ENCODE measurements at places on chromosomes 3 and 15.

GRCh38 chr15:42171122-42171521 is 14.7 kb upstream of the PLA2G4F start:
- no peak for DNase-seq

GRCh38 chr15:38876621-38877020 is 312.0 kb upstream of the RASGRP1 start:
- DNase-seq = no peak

GRCh38 chr3:23811919-23812318 is 6.2 kb downstream of the UBE2E1 start:
- DNase-seq = no peak

DNA sequence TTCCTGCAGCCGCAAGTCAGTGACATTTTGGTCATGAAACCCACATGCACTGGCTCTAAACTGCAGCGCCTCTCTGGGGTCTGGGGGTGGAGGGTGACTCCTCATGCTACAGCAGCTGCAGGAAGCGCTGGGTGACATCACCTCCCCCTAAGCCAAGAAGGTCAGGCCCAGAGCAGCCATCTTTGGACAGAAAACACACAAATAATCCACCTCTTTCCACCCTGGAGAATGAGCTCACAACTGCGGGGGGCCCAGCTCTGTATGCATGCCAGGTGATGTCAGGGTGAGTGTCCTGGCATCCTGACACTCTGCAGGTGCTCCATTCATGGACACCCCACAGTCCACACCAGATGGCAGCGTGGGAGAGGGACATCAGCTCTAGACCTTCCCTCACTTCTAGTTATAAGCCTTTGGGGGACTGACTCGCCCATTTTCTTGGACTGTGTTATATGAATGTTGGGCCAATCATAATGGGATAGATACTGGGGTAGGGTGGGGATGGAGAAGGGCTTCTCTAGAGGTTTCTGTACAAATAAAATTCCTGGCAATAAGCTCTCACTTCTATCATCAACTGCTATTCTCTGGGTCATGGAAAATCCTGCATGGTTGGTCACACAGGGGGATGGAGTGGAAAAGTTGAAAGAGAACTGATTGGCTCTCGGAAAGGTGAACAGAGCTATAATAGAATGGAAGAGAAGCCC is 70.7 kb upstream of the THBS1 start:
- no peak for DNase-seq

DNA sequence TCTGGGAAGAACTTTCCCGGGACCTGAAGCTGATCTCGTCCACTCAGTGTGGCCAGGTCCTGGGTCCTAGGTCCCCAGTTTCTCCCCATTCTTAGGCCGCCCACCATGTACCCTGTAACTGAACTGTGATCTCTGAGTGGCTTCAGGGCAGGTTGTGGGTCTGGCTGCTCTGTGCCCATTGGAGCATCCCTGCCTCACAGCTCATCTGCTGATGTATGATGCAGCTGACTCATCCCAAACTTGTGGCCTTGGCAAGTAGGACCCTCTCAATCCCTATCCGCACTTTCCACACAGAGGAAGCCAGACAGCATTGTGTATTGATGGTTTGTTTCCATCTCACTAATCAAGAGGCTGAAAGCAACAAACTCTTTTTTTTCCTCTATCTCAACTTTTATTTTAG is 69.1 kb upstream of the XCR1 start:
- no peak for DNase-seq

GRCh38 chr3:46778101-46778500 is 60.4 kb upstream of the PRSS50 start:
- no peak for DNase-seq

GRCh38 chr3:63228677-63229076 is 49.4 kb upstream of the SYNPR start:
- DNase-seq = peak; percentile 46

DNA sequence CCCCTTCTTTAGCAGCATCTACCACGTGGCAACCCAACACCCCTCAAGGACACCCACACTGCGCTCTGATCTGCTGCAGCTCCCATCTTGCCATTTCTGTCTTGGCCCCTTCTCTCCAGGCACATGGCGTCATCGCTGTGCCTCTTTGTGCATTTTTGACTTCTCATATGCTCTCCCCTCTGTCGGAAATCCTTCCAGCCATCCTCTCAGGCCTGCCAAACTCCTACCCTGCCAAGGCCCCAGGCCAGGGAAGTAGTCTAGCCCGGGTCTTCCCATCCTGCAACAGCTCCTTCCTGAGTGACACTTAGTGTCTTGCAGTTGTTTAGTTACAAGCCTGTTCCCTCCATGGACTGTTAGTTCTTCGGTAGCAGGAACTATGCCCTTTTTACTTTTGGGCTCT is 34.0 kb upstream of the CTXND1 start:
- DNase-seq = no peak

GRCh38 chr3:37819591-37819990 is 42.1 kb upstream of the CTDSPL start:
- no peak for DNase-seq

DNA sequence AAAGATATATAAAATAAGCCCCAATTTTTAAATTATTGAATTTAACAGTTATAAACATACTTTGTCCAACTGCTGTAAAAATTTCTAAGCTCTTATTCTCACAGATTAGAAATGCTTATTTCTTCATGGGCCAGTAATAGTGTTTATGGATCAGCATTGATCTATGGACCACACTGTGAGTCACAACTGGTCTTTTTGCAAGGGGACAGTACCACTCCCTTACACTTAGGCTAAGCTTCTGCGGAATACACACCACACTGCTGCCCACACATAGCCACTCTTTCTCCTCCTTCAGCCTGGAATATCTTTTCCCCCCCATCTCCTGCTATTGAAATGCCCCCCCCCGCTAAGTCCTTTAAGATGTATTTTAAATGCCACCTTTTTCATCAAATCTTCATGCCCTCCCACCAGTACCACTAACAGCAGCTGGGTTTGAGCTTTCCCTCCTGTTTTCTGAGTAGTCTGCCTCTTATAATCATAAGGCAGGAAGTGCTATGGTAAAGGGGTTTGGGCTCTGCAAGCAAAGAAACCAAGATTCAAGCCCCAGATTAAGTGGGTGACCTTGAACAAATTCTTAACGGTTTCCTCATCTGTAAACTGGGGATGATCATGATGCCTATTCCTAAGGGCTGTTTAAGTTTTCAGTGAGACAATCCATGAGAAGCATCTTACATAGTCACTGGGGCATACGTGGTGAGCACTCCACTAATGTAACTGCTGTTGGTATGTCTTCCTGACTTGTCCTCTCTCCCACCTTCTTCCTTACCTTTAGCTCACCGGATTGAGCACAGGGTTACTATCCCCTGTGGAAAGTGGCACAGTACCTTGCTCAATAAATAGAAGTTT is 69.2 kb downstream of the DCUN1D1 start:
- no peak for DNase-seq

GRCh38 chr3:186754006-186754405 is 29.4 kb upstream of the EIF4A2 start:
- no peak for DNase-seq

- DNase-seq = no peak
Observed at GRCh38 chr3:15297608-15298350, 34.6 kb downstream of the SH3BP5 start.

- peak; percentile 2 for DNase-seq
Observed at GRCh38 chr3:117874028-117874690, 1160.5 kb downstream of the IGSF11 start.

DNA sequence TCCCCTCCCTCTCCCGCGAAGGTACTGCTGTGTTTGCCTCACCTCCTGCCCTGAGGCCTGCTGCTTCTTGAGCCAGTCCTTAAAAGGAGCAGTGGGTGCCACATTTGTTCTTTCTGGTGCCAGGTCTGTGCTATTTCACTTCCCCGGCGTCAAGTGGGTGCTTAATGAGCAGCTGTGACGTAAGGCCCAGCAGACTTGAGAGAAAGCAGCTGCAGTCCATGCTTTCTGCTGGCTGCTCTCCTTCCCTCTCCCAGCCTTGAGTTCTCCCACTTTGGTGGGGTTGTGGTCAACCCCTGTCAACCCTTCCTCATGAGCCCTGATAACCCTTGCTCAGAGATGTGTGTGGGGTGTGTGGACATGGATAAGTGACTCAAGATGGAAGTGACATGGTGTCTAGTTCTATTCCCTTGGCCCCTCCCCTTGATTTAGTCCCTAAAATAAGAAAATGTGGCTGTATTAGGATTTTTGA is 6.9 kb downstream of the INAFM2 start:
- DNase-seq = no peak

DNA sequence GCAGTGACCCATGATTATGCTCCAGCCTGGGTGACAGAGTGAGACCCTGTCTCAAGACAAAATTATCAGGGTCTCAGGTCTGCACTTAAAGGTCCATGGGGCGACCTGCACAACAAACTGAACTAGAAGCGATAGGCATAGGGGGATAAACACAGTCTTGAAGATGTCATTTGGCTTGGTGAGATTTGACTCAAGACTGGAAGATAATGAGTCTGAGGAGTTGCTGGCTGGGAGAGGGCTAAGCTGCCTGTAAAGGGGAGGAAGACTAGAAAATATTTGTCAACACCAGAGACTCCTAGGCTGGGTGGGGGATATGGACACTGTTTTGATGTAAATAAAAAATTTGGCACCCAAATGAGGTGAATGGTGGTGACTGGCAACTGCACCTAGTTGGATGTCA is 19.8 kb downstream of the GHRL start:
- DNase-seq = no peak

- no peak for DNase-seq
Observed at GRCh38 chr3:186693843-186694242, 23.3 kb upstream of the KNG1 start.

- peak; percentile 98 for DNase-seq
Observed at GRCh38 chr3:172658344-172659245, 52.3 kb downstream of the NCEH1 start.

DNA sequence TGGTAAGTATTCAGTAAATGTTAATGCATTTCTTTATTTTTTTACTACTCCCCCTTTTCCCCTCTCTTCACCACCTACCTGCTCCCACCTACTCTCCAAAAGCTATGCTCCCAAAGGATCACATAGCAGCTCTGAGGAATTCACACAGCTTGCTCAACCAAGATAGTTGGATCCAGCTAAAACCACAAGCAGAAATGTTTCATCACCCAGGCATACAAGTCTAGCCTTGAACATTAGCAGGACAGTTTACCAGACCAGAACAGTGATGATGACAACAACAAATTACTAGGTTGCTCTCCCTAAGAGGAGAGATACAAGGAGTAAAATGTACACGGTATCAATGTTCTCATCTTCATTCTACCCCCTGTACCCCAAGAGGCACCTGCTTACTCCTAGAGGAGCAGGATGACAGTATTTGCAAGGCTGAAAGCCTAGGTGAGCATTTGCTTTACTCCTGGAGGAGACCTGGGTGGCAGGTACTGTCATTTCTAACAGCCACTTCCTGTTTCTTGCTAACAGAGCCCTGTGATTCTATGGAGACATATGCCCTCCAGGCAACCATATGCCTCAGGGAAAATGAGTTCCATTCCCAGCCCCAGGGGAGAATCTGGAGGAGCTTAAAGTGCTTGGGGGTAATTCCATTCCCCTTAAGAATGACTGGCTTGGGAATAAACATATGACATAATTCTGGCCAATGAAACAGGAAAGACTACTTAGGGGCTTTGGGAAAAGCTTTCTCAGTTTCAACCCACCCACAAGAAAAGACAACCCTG is 237.5 kb downstream of the NTRK3 start:
- no peak for DNase-seq

- DNase-seq = no peak
Observed at GRCh38 chr3:32147933-32148332, 41.5 kb downstream of the GPD1L start.

GRCh38 chr3:126656371-126657134 is 1.6 kb upstream of the TXNRD3 start:
- DNase-seq = no peak

DNA sequence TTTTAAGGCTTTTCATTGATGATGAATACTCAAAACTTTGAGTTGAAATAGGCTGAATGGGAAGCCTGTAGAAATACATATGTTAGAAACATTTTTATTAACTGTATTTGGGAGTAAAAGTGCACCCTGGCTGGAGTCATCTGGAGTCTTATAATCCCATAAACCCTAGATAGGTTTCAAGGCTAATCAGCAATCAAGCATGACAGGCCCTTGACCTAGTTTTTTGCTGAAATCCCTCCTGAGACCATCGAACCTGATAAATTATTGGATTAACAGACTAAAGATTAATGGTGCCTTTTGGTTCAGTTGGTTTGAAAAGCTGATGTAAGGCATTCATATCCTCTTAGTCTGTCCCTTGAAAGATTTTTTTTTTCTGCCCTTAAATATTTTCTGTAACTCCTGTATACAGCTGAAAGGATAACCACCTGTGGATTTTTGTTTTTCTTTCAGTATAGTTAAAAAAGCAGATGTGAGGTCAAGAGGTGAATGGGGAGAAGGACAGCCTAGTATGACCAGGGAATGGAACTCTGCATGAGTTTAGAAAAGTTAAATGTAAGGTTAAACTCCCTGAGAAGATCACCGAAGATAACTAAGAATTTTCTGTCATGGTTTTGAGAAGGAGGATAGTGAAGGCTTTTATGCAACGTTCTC is 69.4 kb upstream of the STXBP5L start:
- no peak for DNase-seq

- DNase-seq = no peak
Observed at GRCh38 chr15:89693696-89694095, 3.1 kb downstream of the WDR93 start.

All from ACHN (cell line).